CD4-positive, alpha-beta T cell (primary cell): ENCODE measurements at places on chromosomes 3 and 15.

DNA sequence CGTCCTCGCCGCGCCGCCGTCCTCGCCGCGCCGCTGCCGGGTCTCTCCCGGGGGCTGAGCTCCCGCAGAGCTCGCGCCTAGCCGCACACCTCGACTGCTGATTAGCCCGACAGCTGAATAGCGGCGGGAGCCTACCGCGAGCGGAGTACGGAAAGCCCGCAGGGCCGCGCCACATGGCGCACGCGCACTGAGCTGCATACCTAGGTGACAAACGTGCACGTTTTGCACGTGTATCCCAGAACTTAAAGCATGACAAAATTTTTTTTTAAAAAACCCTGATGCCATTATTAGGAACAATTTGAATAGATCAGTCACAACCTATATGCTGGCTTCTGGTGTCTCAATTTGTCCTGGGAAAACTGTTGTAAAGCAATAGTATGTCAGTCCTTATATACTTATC, at the start of gene GOLGA8A:
TSS of gene GOLGA8A (minus strand) at position 122 of the 400 bp plus-strand sequence. CDS start 48,117 bp downstream, outside the sequence.
- DNase-seq = peak; percentile 89

DNA sequence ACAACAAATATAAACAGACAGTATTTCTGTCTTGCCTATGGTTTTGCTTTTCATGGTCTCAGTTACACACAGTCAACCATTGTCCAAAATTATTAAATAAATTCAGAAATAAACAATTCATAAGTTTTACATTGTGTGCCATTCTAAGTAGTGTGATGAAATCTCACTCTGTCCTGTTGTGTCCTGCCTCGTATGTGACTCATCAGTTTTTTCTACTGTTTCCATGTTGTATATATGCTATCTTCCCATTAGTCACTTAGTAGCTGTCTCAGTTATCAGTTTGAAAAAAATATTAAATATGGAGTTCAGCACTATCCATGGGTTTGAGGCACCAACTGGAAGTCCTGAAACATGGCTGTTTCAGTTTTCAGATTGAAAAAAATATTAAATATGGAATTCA, 282.4 kb upstream of the GRM7 start:
- DNase-seq = no peak

DNA sequence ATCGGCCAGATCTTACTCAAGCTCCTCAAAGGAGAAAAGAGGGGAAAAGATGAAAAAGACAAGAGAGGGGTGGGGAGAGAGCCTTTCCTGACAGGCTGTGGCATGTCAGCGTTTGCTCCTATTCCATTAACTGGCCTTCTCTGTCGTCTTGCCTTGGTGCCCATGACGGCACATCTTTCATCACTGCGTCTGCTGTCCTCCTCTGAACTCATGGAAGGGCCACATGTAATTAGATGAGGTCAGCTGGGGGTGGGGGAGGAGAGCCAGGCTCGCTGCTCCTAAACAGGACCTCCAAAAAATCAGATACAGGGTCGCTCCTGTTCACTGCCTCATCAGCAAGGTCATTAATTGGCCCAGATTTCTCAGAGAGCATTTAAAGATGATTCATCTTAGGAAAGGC, 49.7 kb downstream of the LRTM1 start:
- no peak for DNase-seq

- DNase-seq = peak; percentile 83
Measured at GRCh38 chr3:46693038-46693891, at the start of gene ALS2CL. Gene ALS2CL (minus strand): TSS chr3:46693679. CDS start chr3:46689440, 4,239 bp downstream.

DNA sequence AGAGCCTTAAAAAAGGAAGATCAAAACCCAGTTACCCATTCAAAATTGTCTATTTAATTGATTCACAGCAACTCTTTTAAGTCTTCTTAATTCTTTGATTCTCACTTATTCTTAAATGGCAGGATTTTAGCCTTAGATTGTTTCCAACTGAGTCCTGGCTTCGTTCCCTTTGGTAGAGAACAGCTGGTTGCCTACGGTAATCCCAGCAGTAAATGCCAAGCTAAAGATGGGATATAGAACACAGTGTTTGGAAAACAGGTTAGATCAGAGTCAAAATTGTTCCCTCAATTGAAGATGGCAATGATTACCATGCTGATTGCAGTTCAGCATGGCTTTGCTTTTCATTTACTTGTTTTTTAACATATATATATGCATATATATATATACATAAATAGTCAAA, 300.9 kb downstream of the PYDC2 start:
- DNase-seq = no peak

GRCh38 chr3:141632779-141633374, 105.2 kb upstream of the RNF7 start:
- no peak for DNase-seq

DNA sequence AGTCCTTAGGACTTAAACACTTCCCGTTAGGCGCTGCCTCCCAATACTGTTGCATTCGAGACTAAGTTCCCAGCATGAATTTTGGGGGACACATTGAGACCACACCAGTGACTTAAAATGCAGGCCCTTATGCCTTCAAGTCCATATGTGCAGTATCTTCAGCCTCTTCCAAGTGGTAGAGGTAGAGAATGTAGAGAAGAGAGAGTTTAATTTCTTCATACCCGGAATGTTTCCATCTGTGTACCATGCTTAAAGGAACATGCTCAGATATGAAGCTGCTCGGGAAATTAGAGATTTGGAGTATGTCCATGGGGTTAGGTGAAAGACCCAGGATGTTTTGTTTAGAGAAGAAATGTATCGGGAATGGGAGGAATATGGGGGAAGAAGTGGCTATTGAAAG, 12.6 kb downstream of the DUT start:
- DNase-seq = no peak

GRCh38 chr15:59885832-59886231, 118.3 kb upstream of the FOXB1 start:
- no peak for DNase-seq

DNA sequence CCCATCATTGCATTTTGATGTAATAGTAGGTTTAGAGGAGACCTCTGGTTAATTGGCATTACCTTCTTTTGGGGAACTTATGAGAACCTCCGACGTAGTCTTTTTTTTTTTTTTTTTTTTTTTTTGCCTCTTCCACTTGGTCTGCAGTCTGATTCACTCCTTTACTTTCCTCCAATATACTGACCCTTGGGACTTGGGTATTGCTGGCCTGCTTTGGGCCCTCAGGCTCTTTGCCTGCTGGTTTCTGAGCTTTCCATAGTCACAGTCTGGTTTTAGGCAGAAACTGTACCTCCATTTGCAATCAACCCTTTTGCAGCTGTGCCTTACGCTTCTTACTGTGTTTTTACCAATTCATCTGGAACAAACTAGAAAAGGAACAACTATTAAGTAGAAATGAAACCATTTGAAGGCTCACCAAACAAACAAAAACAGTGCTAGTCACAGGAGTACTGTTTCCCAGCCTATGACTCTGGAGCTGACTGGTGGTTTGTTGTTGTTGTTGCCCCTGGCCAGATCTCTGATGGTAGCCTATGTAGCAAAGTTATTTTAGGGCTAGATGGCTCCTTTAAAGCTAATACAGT, 272.8 kb downstream of the BBX start:
- DNase-seq = no peak

DNA sequence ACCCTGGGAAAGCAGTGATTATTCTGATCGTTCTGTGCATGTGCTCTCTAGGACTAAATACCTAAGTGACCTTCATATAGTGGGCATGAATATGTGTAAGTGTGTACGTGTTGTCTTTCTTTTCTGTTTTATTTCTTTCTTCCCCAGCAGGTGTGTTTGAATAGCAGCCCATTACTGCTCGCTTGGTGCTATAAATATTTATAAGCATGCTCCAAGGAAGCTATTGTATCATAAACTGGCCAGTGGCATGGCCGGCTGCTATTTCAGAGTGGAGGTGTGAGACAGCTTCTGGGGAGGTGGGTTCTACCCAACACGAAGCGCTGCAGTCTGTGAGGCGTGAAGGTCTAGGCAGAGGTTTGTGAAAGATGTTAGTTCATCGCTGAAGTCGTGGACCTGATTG, 641.8 kb downstream of the NTRK3 start:
- no peak for DNase-seq
